ENCODE measurements at places on chromosomes 7 and 10.

DNA sequence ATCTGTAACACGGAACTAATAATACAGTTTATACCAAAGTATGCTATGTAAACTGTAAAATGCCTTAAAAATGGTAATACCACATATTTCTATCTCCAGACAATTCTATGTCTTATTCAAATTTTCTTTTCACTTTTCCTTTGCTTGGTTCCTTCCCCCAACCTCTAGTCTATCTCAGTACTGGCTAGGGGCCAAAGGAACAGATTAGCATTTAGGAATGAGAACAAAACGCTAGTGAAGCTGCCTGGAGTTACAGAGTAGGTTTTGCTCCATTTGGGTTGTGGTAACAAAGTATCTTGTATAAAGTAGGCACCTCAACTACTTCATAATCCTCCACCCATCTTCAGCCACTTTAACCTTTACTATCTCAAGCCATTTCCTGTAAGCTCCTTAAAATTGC, 94.1 kb downstream of the HBP1 start:
- DNase-seq = no peak

DNA sequence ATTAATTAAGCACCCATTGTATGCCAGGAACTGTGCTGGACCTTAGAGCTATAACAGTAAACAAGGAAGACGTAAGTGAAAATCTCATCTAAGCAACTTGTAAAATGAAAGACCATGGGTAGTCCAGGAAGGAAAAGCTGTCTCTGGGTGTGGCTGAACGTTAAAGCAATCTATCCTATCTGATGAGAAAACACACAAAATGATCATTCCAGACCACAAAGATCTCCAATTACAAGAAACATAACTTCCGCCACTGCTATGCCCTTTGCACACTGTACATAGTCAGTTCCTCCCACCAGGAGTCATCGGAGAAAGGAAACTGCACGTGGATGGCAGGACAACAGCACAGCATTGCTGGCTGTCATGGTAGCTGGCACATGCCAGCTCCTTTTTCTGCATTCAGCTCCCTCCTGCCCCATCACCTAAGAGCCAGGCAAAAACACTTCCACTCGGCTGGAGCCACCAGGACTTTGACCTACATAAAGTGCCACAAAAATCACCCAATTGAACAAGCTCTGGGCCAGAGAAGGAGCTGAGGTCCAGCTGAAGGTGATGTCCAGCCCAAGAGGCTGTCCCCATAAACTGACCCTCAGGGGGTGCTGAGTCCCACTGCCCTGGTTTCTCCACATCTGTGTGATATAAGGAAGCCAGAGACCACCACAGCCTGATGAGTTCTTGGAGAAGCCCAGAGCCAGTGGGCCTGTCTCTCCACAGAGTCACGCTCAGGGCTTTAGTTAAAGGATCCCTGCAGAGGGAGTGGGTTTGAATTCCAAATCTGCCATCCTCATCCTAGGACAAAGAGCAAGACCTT, 56.4 kb downstream of the STEAP1B start:
- DNase-seq = no peak

- DNase-seq = no peak
Measured at GRCh38 chr7:19248115-19248514, 102.9 kb upstream of the FERD3L start.

DNA sequence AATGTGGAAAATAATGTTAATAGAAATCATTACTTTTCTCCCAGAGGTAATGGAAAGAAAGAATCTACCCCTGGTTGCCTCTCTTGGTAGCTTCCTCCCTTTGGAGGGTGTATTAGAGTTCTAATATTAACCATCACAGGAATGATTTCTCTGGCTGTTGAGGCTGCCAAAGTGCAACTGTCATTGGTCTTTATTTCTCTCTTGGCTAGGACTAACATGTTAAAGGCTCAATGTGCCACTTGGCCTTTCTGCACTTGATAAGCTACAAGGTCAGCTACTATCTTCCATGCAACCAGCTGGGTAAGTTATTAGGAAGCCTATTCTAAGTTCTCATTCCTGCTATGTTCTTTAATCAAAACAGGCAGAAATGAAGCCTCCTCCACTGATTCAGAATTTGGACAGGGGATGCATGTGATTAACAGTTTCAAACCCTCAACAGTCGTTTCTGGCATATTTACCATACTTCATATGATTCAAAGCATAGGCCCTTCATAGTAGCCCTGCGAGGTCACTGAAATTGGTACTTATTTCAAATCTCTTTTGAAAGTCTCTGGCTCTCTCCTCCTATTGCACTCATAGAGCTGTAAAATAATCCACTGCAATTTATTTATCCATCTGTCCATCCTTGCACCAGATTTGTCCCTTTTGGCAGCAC, 645.0 kb downstream of the SORCS1 start:
- DNase-seq = no peak

DNA sequence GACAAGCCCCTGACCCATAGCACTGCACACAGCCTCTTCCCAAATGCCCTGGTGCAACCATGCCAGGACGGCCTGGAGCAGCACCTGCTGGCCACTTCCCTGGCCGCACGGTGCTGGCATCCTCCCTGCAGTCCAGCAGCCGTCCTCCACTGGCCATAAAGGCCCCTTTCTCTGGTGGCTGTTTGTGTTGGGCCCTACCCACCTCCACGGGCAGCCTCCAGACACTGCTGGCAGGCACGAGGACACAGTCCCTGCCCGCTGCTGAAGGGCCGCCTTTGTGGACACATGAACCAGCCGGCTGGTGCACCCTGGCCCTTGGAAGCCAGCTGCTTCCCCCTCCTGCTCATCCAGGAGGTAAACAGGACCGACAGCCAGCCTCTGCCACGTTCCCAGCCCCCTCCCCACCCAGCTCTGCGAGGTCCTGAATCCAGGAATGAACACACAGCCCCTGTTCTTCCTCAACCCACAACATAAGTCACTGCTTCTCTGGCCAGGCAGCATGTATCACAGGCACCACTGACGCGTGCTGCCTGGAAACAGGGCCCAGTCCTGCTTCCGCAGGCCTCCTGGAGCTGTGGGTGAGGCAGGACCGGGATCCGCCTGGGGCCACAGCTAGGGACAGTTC, 43.8 kb downstream of the SPOCK2 start:
- DNase-seq = no peak

DNA sequence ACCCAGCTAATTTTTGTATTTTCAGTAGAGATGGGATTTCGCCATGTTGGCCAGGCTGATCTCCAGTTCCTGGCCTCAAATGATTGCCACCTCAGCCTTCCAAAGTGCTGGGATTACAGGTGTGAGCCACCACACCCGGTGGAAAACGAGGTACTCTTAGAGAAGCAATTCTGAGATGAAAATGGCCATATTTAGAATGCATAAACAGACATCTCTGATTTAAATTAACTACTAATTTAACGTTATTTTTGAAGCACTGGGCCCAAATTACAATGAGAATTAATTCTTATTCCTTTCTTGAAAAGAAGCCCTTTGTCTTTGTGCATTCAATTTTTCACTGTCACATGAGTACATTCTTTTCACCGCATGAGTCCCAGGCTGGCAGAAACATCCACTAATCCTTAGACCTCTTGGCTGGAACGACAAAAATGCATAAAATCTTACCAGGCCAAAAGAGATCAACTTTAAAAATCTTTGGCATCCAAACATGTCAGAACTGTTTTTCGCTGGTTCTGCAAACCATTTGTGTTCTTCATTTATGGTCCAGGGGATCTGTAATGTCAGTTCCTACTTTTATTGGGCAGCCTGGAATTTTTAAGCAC, 60.1 kb upstream of the CAPZA2 start:
- DNase-seq = no peak

DNA sequence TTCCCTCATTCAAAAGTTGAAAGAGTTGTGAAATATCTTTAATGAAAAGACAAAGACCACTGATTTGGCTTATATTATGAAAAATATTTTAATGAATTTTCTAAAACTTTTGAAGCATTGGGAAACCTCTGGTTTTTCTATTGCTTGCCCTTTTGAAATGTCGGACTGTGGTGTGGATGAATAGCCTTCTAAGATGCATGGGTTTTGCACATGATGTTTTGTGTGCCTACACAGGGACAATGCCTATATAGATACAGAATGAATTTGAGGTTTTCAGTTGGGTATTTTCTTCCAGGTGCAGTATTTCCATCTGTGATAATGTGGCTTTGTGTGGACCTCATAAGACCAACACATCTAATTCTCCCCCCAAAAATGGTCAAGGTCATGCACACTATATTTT, 1437.9 kb downstream of the REEP3 start:
- no peak for DNase-seq

GRCh38 chr7:4820405-4820966, 41.3 kb downstream of the PAPOLB start:
- no peak for DNase-seq

- DNase-seq = no peak
Measured at GRCh38 chr10:111204838-111205237, 128.0 kb downstream of the ADRA2A start.

DNA sequence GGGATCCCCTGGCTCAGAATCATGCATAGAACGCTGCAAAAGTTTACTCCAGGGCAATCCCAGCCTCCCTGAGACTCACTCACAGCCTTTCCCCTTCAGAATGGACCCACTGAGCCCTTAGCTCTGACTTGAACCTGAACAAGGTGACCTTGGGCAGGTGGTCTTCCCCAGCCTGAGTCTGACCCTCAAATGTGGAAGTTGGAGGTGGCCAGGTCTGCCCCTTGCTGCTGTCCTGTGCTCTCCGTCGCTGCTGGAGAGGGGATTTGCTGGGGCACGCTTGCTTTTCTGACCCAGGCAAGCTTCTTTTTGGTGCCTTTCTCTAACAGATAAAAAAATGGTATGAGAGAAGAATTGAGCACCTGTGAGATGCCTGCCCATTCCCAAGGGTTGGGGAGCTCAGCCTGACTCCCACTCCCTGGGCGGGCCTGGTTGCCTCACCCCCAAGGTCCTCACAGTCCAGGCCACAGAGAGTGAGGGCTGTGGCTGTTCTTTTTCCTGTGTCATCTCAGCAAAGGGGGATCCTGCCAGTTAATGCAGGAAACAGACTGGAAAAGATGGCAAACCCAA, 46.6 kb upstream of the IGFBP3 start:
- no peak for DNase-seq

- no peak for DNase-seq
Measured at GRCh38 chr10:33950206-33950605, 615.7 kb upstream of the NRP1 start.

DNA sequence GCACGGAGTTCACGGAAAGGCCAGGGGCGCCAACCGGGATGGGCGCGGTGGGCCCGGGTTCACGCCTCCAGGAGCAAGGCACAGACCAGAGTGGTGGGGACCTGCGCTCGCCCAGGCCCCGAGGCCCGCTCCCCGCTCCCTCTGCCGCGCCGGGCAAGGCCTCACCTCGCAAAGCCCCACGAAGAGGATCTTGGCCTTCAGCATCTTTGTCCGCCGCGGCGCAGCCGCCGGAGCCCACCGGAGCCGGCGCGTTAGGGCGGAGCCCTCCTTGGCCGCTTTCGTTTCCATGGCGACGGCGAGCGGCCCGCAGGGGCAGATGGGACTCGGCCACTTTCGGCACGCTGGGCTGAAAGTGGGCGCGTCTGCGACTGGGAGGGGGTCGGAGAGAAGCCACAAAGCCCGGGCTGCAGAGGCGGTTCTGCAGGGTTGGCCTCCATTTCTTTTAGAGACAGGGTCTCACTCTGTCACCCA, 944.4 kb upstream of the ZNF722 start:
- no peak for DNase-seq

- no peak for DNase-seq
Measured at GRCh38 chr10:77041636-77042258, 595.9 kb downstream of the KCNMA1 start.

DNA sequence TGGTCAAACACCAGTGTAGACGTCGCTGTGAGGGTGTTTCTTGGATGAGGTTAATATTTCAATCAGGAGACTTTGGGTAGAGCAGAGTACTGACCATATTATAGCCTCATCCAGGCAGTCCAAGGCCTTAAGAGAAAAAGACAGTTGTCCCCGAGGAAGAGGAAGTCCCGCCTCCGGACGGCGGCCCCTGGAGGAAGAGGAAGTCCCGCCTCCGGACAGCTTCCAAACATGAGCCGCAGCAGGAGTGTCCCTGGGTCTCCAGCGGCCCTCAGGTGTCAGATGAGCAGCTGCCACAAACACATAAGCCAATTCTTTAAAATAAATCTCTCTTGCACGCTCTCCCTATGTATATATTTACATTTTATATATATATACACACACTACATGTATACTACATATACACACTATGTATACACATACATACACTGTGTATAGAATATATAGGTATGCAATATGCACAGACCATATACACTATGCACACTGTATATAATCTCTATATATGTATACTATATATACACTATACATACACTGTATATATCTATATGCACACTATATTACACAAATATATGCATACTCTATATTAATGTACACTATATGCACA, 37.5 kb downstream of the PWWP2B start:
- peak; percentile 53 for DNase-seq

Measured in activated CD8-positive, alpha-beta memory T cell treated with anti-CD3 and anti-CD28 coated beads, Interleukin-2, amount 50 U/mL, for 4 hours (primary cell).